ENCODE measurements at places on chromosomes 3 and 15.

GRCh38 chr3:32454731-32455608 is 47.7 kb downstream of the CMTM6 start:
- no peak for DNase-seq

DNA sequence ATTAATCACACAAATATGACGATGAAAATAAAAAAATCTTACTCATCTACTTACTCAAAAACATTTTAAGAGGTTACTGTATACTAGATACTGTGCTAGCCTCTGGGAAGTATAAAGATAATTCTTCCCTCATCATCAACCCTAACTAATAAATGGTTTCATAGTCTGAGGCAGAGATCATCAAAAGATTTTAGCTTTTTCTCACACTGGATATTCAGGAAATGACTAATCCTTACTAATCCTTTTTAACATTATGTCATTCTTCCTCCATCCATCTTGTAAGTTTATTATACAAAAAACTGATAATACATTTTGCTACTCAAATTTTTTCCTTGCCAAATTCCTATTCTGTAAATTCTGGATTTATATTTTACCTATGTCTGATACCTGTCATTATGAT is 29.7 kb downstream of the ACAD11 start:
- DNase-seq, result peak; percentile 62

DNA sequence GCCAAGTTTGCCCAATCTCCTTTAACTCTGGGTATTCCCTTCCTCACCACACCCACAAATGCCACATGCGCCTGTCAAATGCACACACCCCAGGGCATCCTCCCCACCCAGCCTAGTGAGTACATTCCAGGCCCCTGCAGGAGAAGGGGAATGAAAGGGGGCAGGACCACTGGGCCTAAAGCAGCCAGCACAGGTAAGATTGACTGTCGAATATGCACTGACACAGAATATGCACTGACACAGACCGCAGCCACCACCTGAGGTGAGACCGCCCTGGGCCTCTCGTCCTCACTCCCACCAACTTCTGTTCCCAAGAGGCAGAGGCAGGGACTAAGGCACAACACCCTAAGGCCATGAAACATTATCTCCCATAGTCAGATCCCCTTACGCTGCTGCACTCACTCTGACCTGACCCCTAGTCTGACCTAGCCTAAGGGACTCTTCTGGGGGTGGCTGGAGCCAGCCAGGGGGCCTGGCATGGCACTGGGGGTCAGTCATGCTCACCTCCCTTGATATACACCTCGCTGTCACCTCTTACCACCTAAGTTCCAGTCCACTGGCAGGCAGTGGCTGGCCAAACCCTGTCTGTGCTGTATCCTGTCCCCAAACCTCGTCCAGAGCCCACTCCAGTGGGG is 10.8 kb downstream of the AP3B2 start:
- no peak for DNase-seq

GRCh38 chr3:127784283-127784682 is 38.0 kb downstream of the MGLL start:
- DNase-seq, result no peak

DNA sequence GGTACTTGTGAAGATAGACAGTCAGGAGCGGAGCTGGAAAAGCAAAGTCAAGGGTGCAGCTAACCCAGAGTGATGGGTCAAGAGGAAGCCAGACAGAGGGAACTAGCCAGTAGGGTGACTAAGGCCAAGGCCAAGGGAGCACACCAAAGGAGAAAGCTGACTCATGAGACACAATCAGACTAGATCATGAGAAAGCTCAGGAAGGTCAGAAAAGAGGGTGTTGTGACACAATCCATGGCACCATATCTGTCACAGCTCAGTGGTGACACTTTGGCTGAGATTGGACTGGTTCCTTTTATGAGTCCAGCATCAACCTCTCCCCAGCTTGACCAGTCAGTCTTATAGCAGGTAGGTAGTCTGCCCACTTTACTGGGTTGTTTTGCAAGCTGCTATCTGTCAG is 22.2 kb downstream of the P2RY1 start:
- DNase-seq, result no peak
